ENCODE measurements at places on chromosomes 3 and 15.

DNA sequence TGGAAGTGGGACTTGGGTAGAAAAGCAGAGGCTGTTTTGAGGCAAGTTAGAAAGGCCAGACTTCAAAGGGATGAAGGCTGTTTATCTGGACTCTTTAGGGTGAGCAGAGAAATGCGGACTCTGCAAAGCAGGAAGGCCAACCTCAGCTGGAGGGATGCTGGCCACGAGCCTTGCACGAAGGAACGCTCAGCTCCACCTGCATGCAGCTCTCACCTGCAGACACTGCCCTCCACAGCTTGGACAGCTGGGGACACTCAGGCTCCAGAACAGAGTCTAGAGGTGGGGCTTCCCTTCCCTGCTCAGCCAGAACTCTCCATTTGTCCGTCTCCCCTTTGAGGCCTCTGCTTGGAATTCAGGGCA is 229.7 kb downstream of the ADAMTS17 start:
- no peak for DNase-seq

DNA sequence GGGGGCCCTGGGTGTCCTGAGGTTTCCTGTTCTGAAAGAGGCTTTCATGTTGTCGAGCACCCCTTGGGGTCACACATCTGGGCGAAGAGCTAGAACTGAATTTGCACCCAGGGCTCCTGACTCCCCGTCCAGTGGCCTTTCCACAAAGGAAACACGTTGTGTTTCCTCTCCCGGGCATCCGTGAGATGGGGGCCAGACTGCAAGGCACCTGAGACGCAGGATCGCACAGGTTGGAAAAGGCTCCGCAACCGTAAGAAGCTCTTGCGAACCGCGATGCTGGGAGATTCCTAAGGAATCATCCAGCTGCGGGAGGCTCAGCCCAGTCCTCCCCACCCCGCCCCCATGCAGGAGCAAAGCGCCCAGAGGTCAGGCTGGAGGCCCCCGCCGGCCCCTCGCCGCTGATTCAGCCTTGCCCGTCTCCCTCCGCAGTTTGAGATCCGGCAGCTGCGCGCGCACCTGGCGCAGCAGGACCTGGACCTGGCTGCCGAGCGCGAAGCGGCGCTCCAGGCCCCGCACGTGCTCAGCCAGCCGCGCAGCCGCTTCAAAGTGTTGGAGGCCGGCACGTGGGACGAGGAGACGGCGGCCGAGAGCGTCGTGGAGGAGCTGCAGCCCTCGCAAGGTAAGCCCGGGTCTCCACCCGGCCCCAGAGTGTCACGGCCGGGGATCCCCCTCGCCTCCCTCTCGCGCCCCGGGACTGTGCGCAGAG is 119.6 kb downstream of the ETFA start:
- no peak for DNase-seq

DNA sequence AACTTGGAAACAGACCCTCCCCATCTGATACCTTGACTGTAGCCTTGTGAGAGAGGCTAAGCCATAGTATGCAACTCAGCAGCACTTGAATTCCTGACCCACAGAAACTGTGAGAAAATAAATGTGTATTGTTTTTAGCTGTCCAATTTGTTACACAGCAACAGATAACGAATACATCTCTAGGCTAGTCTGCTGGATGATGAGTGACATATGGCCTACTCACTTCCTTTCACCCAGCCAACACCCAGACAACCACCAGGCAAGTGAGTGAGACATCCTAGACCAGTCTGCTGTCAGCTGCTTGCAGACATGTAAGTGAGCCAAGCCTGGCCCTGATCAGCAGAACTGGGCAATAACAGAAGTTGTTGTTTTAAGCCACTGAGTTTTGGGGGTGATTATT is 19.2 kb upstream of the SMAD6 start:
- no peak for DNase-seq

DNA sequence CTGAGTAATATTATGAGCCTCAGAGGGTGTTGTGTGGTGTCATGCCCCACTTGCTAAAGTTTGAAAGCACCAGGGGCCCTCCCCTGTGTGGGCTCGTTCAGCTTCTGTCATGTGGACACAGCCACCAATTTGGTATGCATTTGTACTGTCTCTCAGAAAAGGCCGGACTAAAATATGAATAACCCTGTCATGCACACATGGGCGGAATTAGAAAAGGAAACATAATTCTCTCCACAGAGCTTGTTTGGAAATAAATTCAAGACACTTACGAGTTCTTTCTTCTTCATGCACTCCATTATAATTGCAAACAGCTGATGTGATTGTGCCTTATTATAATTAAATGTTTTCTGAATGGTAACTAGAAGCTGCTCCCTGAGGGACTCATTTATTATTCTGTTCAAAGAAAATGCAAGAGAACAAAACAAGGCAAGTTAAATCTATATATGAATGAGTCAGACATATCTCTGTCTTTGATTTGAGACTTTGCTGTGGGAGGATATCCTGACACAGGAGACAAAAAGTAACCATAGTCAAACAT is 39.1 kb downstream of the TRPM1 start:
- peak; percentile 47 for DNase-seq

GRCh38 chr3:152300029-152300731 is 31.5 kb downstream of the MBNL1 start:
- DNase-seq: peak; percentile 44

DNA sequence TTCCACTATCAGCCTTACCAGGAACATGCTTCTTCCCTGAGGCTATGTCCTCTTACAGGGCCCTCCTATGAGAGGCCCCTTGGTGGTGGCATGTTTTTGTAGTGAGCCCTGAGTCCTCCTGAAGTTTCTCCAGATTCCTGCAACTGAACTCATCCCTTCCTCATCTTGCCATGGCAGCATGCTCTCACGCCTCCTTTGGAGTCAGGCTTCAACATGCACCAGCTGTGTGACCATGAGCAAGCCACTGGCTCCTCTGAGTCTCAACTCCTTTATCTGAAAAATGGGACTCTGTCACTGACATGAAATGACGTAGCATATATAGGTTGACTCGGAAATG is 216.3 kb upstream of the TLE3 start:
- DNase-seq: no peak

DNA sequence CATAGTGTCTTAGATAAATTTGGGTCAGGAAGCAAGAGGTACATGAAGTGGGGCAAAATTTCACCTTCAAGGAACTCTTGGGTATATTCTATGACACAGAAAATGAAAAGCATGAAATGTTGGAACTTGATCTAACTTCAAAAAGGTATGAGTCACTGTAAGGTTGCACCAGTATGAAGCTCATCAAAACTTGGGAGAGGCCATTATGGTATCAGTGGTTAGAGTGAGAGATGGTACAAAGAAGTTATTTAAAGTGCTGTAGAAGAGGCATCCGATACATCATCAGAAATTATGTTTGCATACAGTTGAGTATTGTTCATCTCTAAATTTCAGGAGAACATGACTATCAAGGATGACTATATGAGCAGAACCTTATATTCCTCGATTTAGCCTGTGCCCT is 302.9 kb upstream of the SUCLG2 start:
- DNase-seq: no peak

DNA sequence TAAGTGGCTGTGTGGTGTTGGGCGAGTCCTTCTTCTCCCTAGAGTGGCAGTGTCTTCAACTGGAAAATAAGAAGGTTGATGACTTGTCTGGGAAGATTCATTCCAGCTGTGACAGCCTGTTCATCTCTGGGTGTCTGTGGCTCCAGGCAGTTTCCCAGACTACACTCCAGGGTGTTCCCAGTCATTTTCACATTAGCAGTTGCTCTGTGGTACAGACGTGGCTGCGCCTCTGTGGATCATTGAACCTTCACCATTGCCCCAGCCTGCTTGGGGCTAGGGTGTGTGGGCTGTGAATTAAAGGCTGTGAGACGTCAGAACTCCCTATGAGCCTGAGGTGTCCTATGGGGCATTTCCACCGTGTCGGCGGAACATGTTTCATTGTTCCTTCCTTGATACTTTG is 239.6 kb upstream of the NR2E3 start:
- DNase-seq: no peak

DNA sequence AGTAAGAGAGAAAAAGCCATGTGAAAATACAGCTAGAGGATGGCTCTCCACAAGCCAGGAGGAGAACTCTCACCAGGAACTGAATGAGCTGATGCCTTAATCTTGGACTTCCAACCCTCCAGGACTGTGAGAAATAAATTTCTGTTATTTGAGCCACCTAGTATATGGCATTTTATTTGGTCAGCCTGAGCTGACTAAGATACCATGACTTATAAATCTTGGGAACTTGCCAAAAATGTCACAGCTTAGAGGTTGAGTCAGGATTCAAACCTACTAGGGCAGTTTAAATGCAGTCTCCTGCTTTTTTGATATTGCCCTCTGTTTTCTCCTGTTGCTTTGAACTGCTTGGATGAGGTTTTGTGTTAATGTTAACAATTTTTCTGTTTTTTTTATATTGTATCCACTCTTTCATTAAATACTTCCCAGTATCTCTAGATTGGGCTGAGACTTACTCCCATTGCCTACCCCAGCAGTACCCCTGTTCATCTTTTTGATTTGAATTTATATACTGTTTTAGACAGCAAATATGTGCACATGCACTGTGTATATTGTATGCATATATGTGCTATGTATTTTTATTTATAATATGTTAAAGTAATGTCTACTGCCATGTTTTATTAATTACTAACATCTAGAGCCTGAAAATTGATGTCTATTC is 1223.2 kb downstream of the OTOL1 start:
- DNase-seq: no peak

DNA sequence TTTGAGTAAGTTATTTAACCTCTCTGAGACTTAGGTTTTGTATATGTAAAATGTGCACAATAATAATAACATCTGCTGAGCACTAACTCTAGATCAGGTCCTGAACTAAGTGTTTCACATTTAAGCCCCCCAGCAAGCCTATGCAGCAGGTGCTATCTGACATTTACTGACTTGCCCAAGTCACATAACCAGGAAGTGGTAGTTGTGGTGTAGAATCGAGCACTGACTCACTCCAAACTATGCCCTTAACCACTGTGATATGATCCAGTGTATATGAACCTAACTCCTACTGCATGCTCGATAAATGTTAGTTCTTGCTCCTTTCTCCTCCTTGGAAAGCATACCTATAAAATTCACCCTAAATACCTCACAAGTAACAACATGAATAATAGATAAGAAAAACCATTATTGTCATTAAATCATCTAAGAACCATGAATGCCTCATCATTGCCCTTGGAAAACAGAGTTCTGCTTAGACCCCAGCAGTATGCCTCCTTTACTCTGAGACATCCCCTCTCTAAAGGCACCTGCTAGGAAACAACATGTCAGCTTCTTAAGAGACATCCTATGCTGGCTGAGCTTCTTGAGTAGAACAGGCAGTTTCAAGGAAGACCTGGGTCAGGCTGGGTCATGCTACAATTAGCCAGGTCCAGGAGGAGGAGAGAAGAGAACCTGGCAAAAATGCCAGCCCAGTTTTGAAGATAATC is 3.0 kb upstream of the SHC4 start:
- no peak for DNase-seq

DNA sequence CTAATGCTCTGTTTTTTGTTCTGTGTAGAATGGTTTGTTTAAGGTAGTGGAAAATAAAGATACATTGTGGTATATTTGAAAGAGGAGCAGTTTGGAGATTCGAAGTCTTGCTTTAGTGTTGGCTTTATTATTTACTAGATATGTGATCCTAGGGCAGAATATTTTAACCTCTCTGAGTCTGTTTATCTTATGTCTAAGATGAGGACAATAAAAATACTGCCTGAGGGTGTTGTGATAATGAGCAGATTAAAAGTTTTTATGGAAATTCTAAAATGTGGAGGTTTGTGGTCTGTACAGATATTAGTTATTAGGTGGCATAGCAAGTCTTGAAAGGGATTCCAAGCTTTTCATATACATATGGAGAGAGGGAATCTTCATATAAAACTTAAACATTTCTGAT is 15.0 kb downstream of the TCF12 start:
- DNase-seq: no peak

DNA sequence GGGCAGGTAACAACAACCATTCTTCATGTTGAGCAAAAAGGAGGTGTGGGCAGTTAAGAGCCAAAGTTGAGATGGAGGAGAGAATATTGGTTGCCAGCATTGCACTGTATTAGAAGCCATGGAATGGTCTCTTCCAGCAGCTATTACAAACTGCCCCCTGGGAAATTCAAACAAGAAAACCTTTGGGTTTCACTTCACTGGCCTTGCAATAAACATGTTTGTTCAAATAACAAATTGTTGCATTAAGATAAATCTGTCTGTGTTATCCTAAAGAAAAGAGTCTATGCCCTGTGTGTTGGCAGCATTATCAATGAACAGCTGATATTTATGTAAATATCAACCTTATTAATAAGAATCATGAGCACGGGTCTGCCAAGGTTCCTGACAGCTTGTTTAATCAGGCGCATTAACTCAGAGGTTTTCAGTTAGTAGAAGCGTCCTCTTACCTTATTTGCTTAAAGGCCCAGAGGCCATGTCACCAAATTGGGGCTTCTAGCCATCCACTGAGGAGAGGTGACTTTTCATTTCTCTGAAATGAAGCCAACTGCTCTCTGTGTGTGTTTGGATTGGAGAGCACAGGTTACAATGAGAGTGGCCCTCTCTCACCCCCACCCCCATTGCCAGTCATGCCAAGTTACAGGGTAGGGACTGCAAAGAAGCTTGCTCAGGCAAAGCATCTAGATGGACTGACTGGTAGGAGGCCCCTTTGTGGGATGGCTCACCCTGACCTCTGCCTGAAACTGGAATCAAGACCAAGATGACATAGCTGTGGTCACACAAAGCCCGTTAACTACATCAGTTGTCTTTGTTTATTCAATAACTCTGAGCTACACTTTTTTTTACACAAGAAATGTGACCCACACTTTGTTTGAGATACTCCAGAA is 10.5 kb downstream of the FILIP1L start:
- peak; percentile 90 for DNase-seq

- DNase-seq: no peak
These were observed 8.6 kb downstream of the ZNF445 start for GRCh38 chr3:44468572-44469520.

DNA sequence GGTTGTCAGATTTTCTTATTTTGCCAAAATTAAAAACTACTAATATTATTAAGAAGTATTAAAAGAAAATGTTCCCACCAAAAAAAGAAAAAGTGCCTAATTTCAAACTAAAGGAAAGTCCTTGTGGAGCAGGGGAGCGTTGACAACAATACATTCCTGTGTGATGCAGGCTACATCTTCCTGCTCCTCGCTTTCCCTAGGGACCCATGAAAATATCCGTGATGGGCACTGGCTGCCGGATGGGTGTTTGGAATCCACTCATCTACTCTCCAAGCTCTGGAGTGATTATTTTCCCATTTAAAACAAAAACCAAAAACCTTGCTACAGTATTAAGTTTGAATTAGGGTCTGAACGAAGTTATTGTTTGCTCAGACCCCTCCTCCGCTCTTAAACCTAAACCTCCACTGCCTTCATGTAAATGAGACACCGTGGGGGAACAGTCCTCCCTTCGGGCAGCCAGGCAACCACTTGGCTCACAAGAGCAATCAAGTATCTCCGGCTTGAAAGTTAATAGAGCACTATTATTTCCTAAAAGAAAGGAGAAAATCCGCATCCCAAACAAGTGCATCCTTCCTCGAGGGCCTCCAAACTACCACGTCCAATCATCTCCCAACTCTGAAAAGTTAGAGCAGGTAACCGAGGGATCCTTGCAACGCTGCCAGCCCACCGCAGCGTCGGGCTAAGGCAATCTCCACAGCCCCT is 1.5 kb downstream of the ITGB5 start:
- DNase-seq: no peak

- peak; percentile 38 for DNase-seq
These were observed 163.6 kb downstream of the KCNMB2 start for GRCh38 chr3:178699810-178700209.

- DNase-seq: peak; percentile 92
These were observed 261.4 kb downstream of the ZMAT3 start for GRCh38 chr3:178810181-178810580.
